CD8-positive, alpha-beta memory T cell (primary cell): ENCODE measurements at places on chromosomes 2 and 18.

GRCh38 chr2:12288048-12288447, 428.7 kb upstream of the TRIB2 start:
- no peak for DNase-seq

DNA sequence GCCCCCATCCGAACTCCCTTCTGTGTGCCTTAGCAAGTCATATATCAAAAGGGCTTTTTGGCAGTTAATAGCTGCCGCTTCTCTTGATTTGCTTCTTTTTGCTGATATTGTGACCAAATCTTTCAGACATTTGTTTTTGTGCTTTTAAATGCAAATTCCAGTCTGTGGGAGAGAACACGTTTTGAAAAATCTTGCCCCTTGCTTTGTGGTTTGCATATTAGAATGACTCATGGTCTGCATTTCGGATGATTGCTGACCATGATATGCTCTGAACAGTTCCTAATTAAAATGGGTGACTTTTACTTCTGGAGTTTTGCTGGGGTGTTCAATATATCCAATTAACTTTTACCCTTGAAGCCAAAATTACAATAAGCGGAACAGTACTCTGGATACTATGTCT, 58.2 kb upstream of the ST6GAL2 start:
- no peak for DNase-seq

DNA sequence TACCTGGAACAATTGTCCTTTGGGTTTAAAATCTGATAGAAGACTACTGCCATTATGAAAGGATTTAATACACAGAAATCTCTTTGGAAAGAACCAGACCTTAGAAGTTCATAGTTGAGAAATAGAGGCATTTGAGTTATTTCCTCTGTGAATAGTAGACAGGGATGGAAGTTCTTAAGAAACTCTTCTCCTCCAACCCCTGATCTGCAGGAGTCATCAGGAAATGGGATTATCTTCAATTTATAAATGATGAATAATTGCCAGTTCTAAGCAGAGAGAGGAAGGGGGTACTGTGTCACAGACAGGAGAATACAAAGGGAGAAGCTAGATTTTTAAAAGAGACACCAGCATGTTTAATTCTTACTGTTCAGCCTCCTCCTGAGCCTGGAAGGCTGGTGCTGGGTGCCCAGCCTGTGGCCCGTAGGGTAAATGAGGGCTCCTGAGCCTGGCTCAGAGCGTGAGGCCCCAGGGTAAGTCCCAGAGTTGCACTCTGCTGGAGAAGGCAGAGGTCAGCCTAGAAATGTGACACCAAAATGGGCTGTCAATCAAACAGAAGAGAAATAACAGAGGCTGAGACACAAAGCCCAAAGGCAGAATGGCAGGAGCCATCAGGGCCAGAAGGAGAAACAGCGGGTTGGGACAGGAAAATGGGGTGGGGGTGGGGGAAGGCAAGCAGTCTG, 58.2 kb upstream of the PKDCC start:
- DNase-seq: no peak

DNA sequence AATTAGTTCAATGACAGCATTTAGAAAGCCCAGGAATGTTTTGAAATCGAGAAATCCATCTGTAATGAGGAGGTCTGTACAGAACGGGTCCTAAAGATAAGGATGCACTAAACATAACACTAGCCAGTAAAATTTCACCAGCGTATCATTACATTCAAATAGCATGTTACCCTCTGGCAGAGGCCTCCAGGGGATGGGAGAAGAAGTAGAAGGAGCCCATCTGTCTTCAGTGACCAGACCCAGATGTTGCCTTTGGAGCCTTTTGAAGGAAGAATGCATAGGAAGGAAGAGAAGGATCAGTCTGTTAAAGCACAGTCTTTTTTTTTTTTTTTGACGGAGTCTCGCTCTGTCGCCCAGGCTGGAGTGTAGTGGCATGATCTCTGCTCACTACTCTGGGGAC, 86.1 kb upstream of the BCL2L11 start:
- DNase-seq: no peak

DNA sequence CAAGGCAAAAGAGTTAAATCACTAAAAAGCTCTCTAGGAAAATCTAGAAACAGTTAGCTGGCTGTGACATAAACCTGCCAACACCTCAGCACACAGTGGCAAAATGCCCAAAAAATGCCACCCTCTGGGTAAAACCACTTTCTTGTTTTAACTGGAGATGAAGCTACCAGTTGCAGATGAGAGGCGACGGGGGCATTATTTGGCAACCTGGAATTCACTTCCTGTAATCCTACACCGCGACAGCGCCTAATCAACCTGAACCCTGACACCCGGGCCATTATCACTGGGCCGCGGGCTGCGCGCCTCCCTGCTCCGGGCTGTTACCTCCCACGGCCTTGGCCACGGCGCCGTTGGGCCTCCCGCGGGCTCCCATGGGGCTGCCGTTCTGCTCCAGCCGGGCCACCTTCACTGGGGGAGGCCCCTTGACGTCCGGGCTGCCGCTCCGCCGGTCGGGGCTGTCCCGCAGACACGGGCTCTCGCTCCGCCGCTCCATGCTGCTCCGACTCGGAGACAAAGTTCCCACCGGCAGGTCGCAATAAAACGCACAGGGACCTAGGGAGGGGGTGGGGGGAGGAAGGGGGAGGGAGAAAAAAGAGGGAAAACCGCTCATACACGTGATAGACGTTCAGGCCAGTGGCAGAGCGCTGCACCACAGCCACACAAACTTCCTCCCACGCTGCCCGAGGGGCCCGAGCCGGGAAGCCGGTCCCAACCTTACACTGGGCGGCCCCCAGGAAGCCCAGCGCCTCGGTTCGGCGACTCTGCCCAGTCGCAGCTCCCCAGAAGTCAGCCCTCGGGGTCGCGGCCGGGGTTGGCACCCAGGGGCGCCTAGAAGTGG, 2.0 kb downstream of the SATB2 start:
- DNase-seq: no peak

GRCh38 chr2:109545828-109546713, 67.7 kb downstream of the SEPTIN10 start:
- DNase-seq: peak; percentile 17

DNA sequence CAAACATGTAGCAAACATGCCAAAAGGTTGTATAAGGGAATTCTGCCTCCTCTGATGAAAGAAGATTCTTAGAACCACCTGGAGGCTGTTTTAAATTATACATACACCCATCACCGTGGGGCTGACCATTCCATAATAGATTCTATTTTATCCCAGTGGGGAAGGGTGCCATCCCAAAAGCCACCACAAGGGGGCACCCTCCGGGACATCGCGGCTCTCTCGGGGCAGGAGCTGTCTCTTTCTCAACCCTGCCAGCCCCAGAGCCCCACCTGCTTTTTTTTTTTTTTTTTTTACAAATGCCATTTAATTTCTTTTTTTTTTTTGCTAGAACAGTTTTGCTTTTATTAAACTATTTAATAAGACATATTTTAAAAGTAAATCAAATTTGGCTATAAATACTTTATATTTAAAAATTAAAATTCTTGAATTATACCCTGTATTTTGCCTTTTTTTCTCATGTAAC, 8.6 kb upstream of the MTCL1 start:
- DNase-seq: peak; percentile 69

DNA sequence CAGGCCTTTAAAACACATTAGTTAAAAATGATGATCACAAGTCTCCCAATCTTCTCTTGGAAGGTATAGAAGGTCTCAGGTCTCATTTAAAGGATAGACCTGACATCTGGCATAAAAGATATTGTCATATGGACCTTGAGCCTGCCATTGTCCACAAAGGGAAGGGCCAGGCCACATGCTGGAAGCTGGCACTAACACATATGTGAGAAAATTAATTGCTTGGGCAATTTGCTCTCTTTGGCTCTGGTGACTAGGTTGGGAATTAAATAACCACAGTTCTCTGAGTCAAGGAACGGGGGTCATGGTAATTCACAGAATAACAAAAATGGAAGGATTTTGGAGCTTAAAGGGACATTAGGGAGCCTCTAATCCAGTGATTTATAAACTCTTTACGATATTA, 727.3 kb downstream of the BCL11A start:
- no peak for DNase-seq

GRCh38 chr18:77373730-77374445, 124.2 kb downstream of the GALR1 start:
- no peak for DNase-seq

GRCh38 chr18:70249118-70249517, 39.7 kb upstream of the SOCS6 start:
- DNase-seq: no peak

GRCh38 chr18:62786689-62787088, 71.3 kb downstream of the PHLPP1 start:
- DNase-seq: no peak

- no peak for DNase-seq
Measured at GRCh38 chr18:79610461-79611039, 69.1 kb upstream of the CTDP1 start.

GRCh38 chr2:101984656-101985055, 7.1 kb upstream of the IL1R2 start:
- DNase-seq: no peak

- DNase-seq: no peak
Measured at GRCh38 chr2:25512707-25513106, 160.7 kb downstream of the DTNB start.

GRCh38 chr2:94874277-94874997, 3.2 kb downstream of the TEKT4 start:
- peak; percentile 38 for DNase-seq

- peak; percentile 48 for DNase-seq
Measured at GRCh38 chr2:241771286-241772062, 5.1 kb upstream of the GAL3ST2 start.

GRCh38 chr18:54776282-54776977, 51.8 kb upstream of the RAB27B start:
- DNase-seq: no peak

- no peak for DNase-seq
Measured at GRCh38 chr2:179435566-179435965, 170.9 kb upstream of the SESTD1 start.

GRCh38 chr2:216539791-216540241, 41.2 kb downstream of the RPL37A start:
- no peak for DNase-seq

DNA sequence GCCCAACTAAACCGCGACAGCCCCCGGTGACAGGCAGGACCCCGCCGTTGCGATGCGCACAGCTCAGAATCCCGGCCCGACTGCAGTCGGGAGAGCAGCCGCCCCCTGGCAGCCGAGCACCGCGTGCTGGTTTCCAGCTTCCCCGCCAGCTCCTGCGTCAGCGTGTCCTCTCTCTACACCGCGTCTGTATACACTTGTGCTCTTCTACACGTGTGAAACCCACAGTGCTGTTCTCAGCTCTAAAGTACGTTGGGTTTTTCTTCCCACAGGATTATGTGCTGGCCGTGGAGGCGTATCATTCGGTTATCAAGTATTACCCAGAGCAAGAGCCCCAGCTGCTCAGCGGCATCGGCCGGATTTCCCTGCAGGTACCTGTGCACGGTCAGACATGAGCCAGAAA, 54.0 kb downstream of the ADI1 start:
- peak; percentile 18 for DNase-seq

- DNase-seq: no peak
Measured at GRCh38 chr2:104976603-104977120, 61.2 kb upstream of the MRPS9 start.

GRCh38 chr2:154710685-154711084, 12.2 kb downstream of the KCNJ3 start:
- no peak for DNase-seq

DNA sequence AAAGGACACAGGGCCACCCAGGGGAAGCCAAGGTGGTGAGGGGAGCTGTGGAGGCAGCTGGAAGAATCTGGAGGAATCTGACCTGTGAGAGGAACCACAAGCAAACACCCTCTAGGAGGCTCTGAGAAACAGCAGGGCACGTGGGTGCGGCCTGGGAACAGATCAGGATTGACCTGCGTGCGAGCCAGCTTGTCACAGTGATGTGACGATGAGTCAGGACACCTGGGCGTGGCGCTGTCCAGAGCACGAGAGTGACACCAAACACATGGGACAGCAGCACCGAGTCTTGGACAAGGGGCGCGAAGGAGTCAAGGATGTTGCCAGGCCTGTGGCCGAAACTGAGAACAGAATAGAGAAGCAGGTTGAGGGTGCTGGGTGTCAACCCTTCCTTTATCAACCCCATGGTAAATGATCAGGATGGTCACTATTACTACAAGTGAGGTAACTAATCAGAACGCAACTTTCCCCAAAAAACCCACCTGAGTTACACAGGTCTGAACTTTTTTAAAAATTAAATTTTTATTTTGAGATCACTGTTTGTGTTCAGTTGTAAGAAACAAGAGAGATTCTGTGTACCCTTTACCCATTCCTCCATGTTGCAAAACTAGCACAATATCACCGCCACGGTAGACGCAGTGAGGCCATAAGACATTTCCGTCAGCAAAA, 637 bp upstream of the SFT2D3 start:
- DNase-seq: no peak

- DNase-seq: no peak
Measured at GRCh38 chr18:10660179-10660884, 134.5 kb downstream of the NAPG start.

GRCh38 chr2:19574778-19575260, 216.4 kb upstream of the OSR1 start:
- no peak for DNase-seq

- DNase-seq: no peak
Measured at GRCh38 chr2:43201497-43201896, 24.9 kb downstream of the ZFP36L2 start.

DNA sequence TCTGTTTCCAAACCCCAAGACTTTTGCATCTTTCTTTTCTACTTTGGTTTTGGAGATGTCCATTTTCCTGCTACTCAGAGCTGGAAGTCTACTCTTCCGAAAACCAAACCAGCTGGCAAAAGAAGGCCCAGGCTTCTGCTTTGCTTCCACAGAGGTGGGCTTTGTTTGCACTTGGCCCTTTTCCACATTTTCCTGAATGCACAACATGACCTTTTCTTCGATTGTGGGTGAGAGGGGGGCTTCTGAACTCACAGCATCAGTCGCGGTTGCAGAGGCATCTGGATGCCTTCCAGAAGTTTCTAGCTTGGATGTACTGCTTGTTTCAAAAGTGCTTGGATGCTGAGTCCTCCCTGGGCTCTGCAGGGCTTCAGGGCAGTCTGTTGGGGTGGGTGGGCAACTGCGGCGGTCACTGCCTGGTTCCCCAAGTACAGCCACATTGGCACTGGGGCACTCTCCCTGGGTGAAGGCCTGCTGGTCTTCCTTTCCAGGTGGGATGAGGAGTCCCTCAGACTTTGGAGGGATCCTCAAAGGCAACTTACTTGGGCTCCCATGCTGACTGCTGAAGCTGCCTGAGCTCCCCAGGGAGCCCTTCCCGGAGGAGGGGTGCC, 112.3 kb upstream of the LYPD1 start:
- DNase-seq: no peak
